ENCODE measurements at places on chromosomes 5 and 9.

- DNase-seq: no peak
Observed at GRCh38 chr9:93589688-93590087, 13.3 kb downstream of the PHF2 start.

DNA sequence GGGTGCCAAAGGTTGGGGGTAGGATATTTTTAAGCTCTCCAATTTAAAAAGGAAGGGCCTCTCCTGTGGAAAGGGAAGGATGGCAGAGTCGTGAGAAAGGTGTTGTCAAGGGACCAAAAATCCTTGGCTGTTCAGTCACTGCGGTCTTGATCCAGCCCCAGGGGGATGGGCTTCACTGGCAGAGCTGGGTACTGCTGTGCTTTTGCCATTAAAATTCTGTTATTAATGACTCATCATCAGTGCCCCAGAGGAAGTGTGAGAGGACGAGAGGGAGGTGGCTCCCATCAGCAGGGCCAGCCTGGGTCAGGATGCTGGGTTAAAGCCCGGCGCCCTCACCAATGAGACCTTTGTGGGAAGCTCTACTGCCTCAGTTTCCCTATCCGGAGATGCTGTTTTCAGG, 16.7 kb downstream of the PCDH12 start:
- DNase-seq: no peak

DNA sequence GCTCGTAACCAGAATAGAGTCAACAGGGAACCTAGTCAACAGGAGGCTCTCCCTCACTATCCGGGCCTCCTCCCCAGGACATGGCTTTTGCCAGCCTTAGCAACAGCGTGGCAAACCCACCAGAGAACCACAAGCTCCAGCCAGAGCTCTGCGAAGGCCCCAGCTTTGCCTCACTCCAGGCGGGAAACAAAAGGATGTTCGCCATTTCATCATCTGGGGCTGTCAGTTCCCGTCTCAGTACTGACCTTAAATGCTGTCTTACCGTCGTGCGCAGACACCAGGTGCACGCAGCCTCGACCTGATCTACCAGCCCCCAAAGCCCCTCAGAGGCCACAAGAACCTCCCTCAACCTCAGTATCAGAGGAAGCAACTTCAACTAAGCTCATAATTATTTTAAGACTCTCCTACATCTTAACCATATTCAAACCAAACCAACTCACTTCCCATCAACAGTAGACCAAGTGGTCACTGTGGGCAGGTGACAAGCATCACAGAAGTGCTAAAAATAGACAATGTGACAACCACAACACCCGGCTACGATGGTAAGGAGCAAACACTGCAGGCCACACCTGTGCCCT, 71.4 kb downstream of the SEMA4D start:
- no peak for DNase-seq

DNA sequence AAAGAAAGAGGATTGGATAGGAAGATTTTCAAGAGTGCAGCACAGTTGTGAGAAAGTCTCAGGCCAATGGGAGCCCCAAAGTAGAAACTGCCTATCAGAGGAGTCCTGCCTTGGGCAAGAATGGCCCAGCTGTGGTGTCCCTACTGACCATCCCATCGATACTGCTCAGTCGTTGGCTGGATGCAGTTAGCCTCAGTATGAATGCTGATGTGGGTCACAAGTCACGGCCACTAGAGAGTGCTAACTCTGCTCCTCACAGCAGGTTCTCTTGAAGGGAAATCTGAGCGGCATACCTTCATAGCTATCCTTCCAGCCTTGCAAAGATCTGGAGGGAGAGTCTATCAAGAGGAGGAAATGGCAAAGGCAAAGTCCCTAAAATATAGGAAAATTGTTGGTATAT, 11.6 kb upstream of the CETN3 start:
- no peak for DNase-seq

GRCh38 chr5:27388755-27389154, 350.4 kb upstream of the CDH9 start:
- DNase-seq: no peak

- DNase-seq: no peak
Observed at GRCh38 chr5:42131081-42131480, 206.0 kb downstream of the FBXO4 start.

- peak; percentile 38 for DNase-seq
Observed at GRCh38 chr5:168529374-168530234, 499 bp downstream of the FBLL1 start.

DNA sequence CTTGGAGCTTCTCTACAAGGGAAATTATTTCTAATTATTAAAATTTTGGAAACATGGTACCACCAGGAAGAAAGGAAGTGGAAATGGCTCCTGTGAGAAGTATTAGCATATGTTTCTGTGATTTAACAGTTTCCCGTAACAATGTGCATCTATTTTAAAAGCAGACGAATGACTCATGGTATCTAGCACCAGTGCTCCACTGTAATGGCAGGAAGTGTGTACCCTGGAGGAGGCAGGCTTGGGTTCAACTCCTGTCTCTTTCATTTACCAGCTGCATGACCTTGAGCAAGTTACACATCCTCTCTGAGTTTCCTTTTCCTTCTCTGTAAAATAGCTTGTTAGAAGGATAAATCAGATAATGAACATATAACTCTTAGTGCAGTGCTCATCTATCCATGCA, 41.0 kb upstream of the ANGPTL2 start:
- no peak for DNase-seq

- no peak for DNase-seq
Observed at GRCh38 chr9:112542593-112543292, 56.1 kb downstream of the KIAA1958 start.

DNA sequence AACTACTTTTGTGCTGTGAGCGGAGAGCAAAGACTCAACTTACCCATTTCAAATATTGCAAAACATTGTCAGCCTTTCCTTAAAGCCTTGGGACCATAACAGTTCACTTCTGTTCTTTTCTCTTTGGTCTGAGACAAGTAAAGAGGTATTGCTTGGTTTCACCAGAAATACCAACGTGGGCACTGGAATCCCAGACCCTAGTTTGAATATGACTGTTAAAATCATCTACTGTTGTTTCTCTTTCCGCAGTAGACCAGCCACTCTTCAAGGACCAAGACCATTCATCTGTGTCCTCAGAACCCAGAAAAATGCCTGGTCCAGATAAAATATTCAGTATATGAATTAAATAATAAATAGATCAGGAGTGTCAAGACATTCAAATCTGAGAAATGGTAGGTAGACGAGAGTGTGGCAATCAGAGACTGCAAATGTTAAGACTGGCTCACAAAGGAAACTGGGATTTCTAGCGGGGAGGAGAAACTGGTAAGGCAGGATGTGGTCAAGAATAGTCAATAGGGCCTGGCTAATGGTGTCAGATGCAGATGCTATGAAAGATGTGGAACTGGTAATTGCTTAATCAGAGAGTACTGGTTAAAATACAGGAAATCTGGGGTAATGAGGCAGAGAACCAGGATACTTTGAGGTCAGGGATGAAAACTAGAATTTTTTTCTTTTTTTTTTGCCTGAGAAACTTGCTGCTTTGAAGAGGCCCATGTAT, 82.1 kb upstream of the IL33 start:
- no peak for DNase-seq

DNA sequence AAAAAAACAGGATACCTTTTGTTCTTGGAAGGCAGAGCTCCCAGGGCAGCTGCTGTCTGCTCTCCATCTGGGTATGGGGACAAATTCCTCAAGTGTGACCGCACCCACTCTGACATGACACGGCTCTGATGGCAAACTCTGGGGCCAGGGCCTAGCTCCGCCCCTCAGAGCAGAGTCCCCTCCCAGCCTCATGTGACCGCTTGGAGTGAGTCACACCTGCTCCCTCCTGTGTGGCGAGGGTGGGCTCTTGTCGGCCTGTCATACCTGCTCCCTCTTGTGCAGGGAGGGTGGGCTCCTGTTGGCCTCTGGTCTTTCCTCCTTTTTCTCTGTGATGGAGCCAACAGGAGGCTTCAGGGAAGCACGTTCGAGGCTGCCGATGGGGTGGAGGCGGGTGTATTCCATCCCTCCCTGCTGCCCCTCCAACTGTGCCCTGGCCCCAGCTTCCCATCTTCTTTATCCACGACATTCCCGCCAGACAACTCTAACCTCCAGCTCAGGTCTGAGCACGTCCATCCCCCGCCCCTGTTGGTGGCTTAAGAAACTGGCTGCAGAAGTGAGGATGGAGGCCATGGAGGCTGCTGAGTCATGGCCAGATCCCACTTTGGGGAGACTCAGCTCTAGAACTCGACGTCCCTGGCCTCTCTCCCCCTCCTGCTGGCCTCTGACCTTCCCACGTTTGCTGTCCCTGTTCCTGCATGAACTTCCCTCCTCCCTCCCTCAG, 65.3 kb downstream of the OLFM1 start:
- no peak for DNase-seq

GRCh38 chr5:35356725-35357124, 126.4 kb upstream of the PRLR start:
- no peak for DNase-seq

- no peak for DNase-seq
Observed at GRCh38 chr9:70218767-70219166, 40.0 kb upstream of the SMC5 start.

GRCh38 chr5:135576075-135576599, 2.7 kb downstream of the CXCL14 start:
- DNase-seq: no peak

DNA sequence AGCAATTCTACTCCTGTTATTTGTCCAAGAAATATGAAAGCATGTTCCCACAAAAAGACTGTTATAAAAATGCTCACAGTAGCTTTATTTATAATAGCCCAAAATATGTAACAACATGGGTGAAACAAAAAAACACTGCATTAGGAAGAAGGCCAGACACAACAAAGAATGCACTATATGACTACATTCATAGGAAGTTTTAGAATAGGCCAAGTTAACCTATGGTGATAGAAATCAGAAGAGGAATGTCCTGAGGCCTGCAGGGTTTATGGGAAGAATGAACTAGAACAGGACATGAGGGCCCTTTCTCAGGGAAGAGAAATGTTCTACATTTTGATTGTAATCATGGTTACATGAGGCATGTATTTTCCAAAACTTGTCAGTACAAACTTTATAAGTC, 24.7 kb upstream of the TAS2R1 start:
- no peak for DNase-seq

DNA sequence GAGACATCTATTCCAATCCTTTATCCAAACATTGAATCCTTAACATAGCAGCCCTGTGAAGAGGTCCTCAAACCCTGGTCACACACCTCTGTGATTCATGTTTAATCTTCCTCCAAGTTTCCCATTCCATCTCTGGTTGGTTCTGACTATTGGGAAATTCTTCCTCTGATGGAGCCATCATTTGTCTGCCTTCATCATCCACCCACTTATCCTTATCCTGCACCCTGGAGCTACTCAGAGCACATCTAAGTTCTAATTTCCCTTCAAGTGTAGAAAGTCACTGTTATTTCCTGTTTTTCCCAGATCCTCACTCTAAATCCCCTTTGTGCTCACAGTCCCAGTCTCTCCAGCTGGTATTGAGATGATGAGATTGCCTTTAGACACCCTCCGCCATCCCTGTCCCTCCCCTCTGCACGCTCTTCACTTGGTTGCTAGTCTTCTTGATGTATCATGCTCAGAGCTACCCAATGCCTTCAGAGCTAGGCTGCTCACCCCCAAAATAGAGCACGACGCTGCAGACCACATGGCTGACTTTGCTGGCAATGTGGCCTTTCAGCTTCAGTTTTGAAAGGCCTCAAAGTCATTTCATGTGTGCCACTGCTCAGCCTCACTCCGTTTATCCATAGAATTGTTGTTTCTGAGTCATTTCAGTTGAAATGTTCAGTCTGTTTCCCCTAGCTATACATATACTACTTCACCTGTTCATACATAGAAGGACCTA, 154.3 kb downstream of the PALM2AKAP2 start:
- DNase-seq: no peak

DNA sequence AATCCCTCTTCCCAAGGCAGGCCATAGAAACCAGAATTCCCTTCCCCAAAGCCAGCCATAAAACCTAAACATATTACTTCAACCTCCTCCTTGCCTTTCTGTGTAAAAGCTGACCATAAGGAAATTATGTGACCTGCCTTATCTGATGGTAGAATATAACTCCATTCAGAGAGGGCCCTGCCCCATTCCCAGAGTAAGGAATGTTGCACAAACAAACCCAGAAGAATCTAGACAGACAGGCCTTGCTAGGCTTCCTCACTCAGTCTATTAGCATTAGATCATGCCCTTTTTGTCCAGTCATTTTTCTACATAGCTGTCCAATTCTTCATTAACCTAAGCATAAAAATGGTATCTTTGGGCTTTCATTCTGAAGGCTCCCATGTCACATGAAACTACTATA, 17.8 kb upstream of the IFNB1 start:
- no peak for DNase-seq

DNA sequence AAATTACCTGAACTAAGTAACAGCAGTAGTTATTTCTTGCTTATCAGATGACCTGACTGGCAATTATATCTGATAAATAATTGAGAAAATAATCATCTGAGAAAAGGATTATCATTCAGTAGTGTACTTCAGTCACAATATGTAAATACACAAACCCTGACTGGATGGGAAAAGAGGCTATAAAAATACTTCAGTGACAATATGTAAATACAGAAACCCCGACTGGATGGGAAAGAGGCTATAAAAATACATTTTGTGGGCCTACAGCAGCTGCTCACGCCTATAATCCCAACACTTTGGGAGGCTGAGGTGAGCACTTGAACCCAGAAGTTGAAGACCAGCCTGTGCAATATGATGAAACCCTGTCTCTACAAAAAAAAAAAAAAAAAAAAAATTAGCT, 11.1 kb downstream of the UBAP2 start:
- no peak for DNase-seq

- no peak for DNase-seq
Observed at GRCh38 chr9:83451308-83451707, 86.9 kb downstream of the FRMD3 start.

DNA sequence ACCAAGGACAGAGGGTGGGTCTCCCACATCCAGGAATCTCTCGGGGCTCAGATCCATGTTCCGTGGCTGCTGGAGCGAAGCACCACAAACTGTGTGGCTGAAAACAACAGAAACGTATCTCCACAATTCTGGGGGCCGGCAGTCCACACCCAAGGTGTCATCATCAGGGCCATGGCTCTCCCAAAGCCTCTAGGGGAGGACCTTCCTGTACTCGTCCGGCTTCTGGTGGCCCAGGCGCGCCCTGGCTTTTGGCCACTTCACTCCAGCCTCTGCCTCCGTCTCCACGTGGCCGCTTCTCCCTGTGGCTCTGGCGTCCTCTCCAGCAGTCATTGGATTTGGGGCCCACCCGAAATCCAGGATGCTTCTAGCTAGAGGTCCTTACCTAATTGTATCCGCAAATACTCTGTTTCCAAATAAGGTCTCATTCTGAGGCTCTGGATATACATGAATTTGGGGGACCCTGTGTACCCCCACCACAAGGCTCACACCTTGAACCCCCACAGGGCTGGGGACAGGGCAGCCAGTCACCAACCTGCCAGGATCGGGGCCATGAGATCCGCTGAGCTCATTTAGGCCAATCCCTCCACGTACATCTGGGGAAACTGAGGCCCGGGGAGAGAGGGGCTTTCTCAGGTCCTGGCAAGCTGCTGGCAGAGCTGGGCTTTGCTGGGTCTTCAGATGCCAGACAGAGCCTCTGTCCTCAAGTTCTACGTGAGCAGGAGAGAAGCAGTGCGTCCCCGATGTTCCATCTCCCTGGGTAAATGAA, 158.2 kb downstream of the OLFM1 start:
- DNase-seq: no peak

DNA sequence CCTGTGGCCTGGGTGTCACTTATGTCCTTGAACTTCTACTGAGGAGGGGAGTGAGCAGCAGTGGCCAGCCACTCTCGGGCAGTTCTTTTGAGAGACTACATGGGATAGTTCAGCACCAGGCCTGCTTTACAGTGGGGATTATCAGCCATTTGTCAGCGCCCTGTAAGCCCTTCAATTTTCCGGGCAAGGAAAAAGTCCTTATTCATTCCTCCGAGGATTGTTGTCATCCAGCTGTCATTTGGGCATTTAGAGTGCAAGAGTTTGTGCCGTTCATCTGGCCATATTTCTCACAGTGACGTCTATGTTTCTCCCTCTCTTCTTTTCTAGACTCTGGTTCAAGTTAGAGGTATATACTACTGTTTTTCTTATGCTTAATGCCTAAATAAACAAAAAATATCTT, 172.8 kb downstream of the TLE4 start:
- DNase-seq: no peak
